GM23248 (cell line): ENCODE measurements at places on chromosomes 16 and 17.

DNA sequence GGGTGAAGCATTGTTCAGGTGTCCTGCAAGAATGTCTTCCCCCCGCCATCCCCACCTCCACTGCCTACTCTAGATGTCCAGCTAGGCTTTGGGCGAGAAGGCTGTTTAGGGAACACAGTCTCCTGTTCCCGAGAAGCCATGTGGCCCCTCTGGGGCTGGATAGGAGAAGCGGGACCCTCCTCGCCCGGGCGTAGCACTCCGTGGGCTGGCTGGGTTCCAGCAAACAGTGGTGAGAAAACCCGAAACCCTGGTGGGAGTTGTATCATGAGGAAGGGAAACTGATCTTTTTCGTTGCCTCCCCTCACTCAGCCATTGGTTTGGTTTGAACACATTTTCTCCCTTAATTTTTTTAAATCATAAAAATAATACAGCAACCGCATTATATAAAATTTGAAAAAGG lies 56.6 kb downstream of the IRF8 start:
- DNase-seq = no peak

- DNase-seq = no peak
Measured at GRCh38 chr17:78539781-78540180, 37.4 kb downstream of the DNAH17 start.

- DNase-seq = peak; percentile 90
Measured at GRCh38 chr16:31071861-31072260, 2.2 kb downstream of the ZNF668 start.

DNA sequence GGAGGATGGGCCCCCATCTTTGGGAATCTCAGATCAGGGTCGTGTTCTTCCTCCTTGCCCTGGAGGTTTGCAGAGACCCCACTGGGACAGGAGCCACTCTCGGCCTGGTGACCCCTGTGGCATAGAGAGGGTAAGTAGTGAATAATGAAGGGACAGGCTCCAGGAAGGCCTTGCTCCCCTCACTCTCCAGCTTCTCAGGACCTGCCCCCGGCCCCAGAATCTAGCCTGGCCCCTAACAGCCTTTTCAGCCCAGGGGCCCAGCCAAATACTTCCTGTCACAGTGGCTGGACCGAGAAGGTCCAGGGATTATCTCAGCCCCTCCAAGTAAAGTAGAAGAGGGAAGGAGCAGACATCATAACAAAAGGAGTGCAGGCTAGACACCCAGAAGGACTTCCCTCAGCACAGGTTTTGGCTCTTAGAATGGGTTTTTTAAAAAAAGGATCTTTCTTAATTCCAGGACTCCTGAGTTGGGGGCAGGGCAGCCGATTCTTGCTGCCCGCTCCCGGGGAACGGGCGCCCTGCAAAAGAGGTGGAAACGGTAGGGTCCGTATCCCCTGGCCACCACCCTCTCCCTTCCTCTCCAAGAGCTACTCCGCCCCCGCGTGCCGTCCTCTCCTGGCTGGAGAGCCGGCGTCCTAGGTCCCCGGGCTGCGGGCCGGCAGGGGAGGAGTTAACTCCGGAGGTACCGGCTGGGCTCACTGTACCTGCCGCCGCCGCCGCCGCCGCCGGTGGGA lies 559 bp upstream of the NXPH3 start:
- no peak for DNase-seq

- DNase-seq = no peak
Measured at GRCh38 chr16:26546573-26546972, 520.2 kb upstream of the C16orf82 start.

DNA sequence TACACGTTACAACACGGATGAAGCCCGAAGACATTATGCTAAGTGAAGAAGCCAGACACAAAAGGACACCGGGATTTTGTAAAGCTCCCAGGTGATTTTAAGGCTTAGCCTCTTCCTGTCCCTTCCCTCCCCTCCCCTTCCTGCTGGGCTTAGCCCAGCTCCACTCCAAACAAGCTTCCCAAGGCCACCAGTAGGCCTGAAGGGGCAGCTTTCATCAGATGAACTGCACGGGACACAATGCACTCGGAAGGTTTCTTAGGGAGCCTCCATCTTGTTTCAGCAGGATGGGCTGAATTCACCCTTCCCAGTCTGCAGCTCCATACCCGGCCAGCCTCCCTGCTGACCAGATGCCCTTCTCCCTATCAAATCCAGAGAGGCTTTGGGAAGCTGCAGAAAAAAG lies 10.4 kb downstream of the MEFV start:
- DNase-seq = no peak

DNA sequence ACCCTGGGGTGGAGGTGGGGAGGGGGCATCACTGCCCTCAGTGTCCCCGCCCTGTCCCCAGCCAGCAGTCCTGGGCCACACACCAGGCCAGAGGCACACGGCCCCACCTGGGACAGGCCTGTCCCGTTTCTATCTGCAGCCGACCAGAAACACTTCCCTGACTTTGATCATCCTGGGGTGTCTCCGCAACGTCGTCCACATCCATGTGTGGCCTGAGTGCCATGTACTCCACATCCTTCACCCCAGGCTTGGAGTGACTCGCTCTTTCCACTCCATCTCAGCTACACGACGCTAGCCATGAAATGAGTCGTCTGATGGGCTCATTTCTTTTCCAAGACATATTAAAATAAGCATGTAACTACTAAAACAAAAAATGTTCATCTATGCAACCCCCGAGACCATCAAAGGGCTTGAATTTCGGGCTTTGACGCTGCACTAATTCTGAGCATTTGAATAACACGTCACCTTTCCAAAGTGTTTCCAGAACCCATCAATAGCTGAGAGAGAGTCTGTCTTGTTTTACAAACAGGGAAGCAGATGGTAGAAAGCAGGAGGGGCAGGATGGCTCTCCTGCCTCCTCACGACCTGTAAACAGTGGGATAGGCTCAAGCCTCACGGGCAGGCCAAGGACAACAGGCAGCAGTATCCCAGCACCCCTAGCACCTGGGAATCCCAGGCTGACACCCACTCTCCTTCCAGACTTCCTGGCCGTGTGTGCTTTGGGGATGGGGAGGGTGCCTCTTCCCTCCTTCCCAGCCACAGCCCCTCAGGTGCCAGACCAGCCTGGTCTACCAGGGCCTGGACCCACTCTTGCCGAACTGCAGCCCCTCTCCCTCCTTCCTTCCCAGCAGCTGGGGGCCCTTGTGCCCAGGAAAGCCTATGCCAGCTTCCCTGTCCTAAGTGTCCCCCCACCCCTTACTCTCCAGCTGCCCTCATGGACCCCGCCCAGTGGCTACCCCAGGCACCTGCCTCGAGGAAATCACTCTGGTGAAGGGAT lies 20.0 kb upstream of the RASD1 start:
- peak; percentile 75 for DNase-seq

GRCh38 chr17:75542728-75543336 lies 17.3 kb downstream of the LLGL2 start:
- no peak for DNase-seq

DNA sequence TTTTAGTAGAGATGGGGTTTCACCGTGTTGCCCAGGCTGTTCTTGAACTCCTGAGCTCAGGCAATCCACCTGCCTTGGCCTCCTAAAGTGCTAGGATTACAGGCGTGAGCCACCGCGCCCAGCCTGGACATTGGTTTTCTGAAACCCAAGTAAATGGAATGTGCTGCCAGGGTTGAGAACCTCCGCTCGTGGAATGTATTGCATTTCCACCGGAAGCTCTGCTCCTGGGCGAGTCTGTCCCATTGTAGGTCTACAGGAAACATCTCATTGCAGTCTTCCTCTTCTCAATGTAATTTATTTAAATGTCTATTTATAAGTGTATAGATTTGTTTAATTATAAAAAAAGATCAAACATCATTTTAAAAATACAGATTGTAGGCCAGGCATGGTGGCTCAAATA lies 57.4 kb upstream of the HAPSTR1 start:
- DNase-seq = no peak

- DNase-seq = no peak
Measured at GRCh38 chr16:49494891-49495566, 121.4 kb downstream of the C16orf78 start.

GRCh38 chr16:64180136-64180900 lies 941.5 kb downstream of the CDH11 start:
- DNase-seq = no peak

GRCh38 chr16:88264641-88265285 lies 118.0 kb upstream of the ZNF469 start:
- DNase-seq = peak; percentile 93

- no peak for DNase-seq
Measured at GRCh38 chr16:66390346-66391108, 24.0 kb downstream of the CDH5 start.

- no peak for DNase-seq
Measured at GRCh38 chr16:1177750-1178149, 24.8 kb downstream of the CACNA1H start.

DNA sequence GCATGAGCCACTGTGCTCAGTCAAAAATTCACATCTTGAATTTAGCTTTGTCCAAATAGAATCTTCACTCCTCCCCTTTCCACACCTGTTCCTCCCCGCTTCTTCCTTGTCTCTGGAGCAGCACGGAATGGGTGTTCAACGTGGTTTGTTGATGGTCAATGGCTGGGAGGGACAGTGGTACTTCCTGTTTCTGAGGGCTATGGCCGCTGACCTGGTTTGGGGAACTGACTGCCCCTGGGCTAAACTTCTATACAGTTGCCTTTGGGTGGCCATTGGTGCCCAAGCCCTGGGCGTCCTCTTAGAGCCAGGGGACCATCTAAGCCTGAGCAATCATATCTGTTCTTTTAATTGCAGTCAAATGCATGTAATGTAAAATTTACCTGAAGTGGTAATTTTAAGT lies 19.1 kb upstream of the WFIKKN2 start:
- DNase-seq = no peak

GRCh38 chr17:61205401-61205800 lies 194.2 kb upstream of the TBX2 start:
- DNase-seq = no peak

DNA sequence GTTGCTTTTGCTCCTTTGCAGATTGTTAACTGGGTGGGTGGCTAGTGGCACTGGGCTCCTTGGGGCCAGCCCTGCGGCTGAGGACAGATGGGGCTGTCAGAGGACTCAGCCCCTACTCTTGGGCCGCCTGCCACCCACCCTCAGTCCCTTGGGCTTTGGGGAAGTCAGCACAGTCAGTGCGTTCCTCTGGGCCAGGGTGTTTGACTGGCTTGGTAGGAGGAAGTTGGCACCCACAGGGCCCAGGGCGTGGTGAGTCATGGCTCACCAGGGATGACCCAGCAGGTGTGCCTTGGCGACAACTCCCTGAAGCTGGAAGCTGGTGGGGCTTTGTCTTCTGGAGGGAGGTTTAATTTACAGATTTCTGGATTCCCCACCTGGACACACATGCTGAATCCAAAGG lies 32.4 kb downstream of the HAPSTR1 start:
- no peak for DNase-seq

GRCh38 chr17:3772764-3773163 lies 28.2 kb downstream of the ITGAE start:
- no peak for DNase-seq

GRCh38 chr17:11330006-11330405 lies 89.0 kb downstream of the SHISA6 start:
- DNase-seq = no peak

DNA sequence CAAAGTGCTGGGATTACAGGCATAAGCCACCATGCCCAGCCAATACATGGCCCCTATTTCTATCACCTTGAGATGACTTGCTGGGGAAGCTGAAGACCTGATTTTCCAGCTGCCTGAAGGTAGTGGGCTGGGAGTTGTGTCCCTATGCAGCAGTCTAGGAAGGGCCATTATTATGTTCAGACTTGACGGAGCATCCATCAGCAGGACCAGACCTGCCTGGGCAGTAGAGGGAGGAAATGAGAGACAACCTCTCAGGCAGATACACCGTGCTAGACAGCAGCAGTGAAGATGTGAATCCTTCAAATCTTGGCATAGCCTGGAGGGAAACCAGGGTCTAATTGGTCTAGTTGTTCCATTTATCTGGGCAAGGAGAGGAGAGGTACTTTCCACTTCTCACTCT lies 35.6 kb upstream of the PHOSPHO1 start:
- DNase-seq = no peak

GRCh38 chr16:17469011-17469740 lies 1.6 kb downstream of the XYLT1 start:
- DNase-seq = peak; percentile 89

DNA sequence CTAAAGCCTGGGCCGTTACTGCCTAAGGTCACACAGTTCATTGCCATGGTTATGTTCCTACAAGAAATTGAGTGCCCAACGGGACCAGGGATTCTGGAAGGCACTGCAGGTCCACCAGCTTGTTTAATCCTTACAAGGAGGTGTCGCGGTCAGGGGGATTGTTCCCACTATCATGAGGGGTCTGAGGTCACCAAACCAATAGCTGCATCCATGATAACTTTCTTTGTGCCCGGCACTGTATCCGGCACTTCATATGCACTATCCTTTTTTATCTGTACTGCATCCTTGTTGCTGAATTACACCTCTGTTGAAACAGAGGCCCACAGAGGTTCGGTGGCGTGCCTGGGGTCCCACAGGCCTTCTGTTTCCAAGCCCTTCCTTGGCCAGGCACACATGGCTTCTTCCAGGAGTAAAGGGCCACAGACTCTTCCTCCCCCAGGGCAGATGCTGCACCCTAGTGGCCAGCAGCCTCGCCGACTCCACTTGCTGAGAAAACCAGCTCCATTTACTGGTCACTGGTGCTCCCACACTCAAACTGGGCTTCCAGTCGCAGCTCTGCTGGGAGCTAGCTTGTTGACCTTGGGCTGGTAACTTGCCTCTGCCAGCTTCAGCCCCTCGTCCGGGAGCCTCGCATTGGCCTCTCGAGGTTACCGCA lies 82.0 kb upstream of the PLCG2 start:
- DNase-seq = peak; percentile 60

DNA sequence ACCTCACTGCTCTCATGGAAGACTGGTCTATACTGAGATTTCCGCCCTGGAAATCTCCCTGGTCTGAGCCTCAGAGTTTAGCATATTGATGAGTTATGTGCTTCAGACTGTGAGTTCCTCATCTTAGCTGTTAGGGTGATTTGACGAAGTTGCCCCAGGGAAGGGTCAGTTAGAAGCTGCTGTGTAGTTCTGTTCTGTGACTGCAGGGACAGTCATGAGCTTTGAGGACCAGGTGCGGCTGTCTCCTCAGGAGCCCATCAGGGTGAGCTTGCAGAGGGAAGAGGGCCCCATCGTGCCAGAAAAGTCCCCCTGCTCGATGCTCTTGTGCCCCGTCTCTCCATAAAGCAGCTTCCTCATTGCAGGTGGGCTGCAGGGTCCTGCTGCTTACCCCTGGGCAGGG lies 28.3 kb upstream of the IL17C start:
- no peak for DNase-seq

GRCh38 chr16:53743149-53743566 lies 39.2 kb downstream of the FTO start:
- peak; percentile 55 for DNase-seq

GRCh38 chr16:1772362-1772907 lies at the start of gene EME2:
EME2 (plus strand) TSS chr16:1772810; CDS start chr16:1773228, 418 bp downstream.
- peak; percentile 74 for DNase-seq

DNA sequence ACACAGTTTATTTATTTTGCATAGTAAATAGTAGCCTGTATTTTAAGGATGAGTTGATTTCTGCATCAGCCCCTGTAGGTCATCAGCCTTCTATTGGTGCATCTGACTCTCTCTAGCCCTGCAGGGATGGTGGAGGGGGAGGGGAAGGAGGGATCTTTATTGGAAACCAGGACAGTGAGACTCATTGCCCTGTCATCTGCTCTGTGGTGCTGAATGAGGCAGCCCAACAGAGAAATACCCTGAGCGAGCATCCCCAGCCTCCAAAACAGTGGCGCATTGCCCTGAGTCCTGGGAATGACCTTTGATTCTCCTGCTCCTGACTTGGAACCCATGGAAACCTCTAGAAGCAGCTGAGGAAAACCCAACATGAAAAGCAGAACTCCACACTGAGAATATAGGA lies 45.5 kb upstream of the STH start:
- DNase-seq = peak; percentile 18
